NCI-H526 (cell line): ENCODE measurements at places on chromosomes 6 and 20.
A peak's percentile ranks its signal among the peaks of the same experiment; 100 is the strongest.

GRCh38 chr20:2114990-2115681 lies 13.5 kb downstream of the STK35 start:
- no peak for DNase-seq

DNA sequence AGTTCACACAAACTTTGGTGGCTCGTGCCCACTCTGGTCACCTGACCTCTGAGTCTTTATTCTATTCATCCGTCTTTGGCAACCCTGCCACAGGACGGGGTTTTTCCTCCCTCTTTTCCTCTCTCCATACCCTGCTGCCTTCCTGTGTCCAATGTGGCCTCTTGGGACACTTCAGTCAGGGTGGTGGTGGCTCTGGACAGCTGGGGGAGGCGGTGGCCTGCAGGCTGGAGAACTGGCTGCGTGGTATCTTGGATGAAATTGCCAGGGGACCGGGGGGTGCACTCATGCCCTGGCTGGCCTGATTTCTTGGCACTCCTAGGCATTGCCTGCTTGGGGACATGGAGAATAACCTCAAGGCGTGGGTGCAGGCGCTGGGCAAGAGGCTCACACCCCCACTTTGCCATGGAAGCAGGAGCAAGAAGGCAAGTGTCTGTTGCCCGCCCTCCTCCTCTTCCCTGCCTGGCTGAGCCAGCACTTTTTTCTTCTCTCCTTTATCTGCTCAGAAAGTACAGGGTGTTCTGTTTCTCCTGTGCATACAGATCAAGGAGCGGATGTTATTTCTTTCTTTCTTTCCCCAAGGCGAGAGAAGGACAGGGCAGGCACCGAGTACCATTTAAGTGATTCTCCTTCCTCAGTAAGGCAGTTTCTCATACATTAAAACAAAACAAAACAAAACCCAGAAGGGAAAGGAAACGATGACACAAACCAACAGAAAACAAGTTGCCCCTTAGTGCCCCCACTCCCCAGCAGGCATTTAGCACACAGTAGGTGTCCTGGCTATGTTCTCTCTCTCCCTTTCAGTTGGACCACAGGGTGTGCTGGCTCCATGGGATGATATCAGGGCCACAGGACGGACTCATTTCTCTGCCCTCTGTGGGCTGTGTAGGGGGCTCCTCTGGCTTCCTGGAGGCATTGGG lies 155.5 kb upstream of the RNF24 start:
- peak; percentile 19 for DNase-seq

GRCh38 chr6:100948381-100949133 lies 67.4 kb upstream of the ASCC3 start:
- no peak for DNase-seq

GRCh38 chr6:47302043-47302442 lies 7.7 kb downstream of the TNFRSF21 start:
- DNase-seq: no peak
